Activated CD4-positive, alpha-beta T cell treated with anti-CD3 and anti-CD28 coated beads, Interleukin-2, amount 50 U/mL, for 48 hours (primary cell): ENCODE measurements at places on chromosomes 2 and 18.

DNA sequence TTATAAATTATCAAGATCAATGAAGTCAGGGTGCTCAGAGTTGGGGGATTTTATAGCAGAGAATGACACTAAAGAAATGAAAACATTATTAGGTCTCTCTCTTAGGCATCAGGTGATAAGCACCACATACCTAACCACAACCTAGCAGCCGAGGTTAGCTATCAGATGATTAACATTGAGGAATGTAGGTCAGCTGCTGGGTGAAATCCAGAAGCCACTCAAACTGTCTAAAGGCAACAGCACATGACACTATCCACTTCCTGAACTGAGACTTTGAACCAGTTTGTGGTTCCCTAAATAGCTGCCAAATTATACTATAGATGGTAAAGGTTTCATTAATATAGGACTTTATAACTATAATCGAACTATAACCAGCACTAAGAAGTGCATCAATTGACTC, 4.7 kb downstream of the EPG5 start:
- peak; percentile 25 for DNase-seq

GRCh38 chr2:240510513-240511210, 47.1 kb downstream of the ANKMY1 start:
- no peak for DNase-seq

- DNase-seq: peak; percentile 71
These were observed 35.1 kb upstream of the SLC14A1 start for GRCh38 chr18:45688833-45689232.

GRCh38 chr2:209463226-209463625, 39.4 kb downstream of the MAP2 start:
- DNase-seq: no peak

- no peak for DNase-seq
These were observed 5.0 kb upstream of the ALPK2 start for GRCh38 chr18:58633874-58634273.

- DNase-seq: no peak
These were observed 17.9 kb upstream of the NYAP2 start for GRCh38 chr2:225381609-225382008.

DNA sequence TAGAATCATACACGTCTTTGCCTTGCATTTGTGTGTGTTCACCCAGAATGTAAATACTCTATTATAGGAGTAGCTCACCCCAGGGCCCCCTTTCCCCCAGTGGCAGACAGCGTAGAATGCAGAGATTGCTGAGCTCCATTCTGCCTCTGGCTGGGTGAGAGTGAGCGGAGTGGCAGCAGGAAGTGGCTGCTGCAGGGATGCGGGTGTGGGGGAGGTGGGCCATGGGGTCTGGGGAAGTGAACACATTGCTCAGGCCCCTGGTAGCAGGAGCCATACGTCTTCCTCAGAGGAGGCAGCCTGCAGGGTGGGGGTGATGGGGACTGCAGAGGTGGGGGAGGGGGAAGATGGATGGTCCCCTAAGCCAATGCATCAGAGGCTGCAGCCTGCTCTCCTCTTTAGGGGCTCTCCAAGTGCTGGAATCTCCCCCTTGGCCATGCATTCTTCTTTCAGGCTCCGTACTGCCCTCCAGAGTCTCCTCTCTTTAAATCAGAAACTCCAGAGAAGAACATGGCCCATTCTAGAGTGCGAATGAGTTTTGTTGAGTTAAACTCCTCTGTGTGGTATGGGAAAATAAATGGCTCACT, 72.2 kb downstream of the CELF4 start:
- no peak for DNase-seq

- DNase-seq: no peak
These were observed 60.2 kb upstream of the TXNDC2 start for GRCh38 chr18:9825571-9826073.

DNA sequence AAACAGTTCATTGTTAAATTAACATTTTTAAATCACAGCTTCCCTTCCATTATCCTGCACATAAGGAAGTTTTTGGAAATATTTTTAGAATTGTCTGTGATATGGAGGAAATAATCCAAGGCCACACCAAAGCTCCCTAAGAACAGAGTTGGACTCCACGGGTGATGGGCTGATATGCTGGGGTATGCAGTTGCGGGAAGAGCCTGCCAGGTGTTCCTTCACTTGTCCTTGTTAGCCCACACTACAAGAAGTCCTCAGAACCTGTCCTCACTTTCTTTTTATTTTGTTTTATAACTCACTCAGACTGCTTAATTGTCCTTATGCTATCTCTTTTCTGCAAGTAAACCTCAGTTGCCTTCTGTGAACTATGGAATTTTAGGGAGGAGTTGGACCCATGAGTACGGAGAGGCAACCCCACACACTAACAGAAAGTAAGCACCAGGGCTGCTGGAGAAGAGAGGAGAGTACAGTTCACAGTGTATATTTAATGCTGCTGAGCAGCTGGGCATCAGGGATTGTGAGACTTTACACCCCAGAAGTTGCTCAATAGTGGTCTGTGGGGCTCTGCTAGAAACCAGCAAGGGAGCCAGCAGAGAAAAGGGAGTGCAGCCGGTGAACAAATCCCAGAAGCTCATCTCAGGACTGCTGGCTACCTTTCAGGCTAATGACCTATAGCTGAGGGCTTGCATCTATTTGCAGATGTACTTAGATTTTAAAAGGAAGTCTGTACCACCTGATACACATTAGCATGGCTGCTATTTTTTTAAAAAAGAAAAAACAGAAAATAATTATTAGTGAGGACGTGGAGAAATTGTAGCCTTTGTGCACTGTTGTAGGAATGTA, 280.1 kb upstream of the STON1 start:
- DNase-seq: no peak

DNA sequence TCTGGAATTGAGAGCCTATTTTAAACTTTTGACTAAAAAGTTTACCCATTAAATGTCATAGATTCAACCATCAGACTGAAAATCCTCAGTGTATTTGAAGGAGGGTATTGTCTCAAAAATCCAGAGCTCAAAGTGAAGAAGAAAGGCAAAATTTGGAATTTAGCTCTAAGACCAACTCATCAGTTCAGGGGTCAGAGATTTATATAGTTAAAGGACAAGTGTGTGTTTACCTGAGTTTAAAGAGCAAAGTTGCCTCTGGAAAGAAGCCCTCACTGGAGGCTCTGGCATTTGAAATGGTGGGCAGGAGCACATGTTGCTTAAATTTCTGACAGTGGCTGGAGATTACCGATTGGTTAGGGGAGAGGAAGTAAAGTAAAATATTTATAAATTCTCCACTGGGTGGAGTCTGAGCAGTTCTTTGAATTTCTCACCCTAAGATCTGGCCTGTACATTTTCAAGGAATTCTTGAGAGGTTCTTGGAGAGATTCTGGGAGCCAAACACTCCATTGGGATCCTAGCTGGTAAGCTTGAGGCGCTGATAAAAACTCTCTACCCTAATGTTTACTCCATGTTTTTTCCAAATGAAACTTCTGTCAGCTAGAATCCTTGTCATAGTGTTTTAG, at the start of gene KYNU:
Gene KYNU, plus strand, starts transcription at position 449 of the 623 bp plus-strand sequence. CDS start 7,704 bp downstream, outside the sequence.
- DNase-seq: no peak

DNA sequence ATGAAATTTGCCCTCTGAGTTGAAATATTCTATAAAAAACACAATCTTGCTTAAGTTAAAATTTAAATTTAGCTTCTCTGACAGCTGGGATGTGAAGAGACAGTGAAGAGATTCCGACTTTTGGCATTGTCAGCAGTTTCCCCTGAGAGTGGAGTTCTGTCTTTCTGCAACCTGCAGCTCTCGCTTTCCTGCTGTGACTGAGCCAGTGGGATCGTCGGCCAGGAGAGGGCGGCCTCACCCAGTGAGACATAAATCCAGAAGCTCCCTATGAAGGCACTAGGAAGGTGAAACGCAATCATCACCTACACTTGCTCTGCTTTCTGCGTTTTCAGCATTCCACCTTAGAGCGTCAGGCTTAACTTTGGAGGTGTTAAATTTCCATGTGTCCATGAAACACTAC, 75.4 kb upstream of the HNMT start:
- peak; percentile 7 for DNase-seq

DNA sequence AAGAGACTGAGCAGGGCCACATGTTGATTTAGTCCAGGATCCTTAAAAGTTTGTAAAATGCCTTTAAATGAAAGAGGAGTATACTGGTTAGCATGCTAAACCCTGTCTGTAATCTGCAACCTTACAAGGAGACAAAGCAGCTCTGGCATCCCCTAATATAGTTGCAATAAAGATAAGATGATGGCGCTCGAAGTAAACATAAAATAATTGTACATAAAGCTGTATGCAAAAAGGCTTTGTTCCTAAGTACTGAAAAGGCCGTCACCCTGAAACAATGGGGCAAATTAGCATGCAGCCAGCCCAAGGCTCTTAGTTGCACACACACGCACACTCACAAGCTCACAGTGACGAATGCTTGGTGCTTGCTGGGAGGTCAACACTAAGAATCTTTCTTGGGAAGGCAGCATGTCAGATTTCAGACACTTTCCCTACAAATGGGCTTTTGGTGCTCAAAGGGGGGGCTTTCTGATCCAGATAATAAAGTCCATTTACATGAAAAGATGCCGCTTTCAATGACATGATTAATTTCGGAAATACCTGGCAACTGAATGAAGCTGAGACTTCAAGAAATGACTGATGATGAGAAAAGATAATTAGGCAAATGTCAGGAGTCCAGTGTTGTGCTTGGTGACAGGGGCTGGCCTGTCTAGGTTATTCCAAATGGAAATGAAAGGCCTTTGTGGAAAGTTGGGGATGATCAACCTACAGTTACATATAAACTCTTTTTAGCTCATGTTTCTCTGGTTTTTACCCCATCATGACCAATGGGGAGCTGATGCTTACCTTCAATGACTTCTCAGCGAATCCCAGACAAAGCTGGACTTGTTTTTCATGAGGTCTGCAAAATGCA, 370.3 kb downstream of the MEIS1 start:
- no peak for DNase-seq

GRCh38 chr2:145015561-145015960, 495.6 kb upstream of the ZEB2 start:
- DNase-seq: no peak

DNA sequence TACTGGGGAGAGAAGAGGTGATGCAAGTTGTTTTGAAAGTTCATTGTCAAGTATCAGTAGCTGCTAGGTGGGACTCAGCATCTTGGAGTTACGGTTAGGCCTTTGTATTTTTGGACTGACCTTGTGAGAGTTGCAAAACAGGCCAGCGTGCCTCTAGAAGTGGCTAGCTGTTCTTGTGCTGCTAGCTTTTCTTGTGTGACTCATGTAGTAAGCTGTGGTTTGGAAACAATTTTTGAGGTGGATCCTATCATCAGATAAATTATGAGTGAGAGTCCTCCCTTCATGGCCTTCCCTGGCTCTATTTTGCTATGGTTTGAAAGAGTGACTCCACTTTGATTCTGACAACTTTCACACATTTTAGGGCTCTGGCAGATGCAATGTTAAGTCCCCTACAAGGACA, 409.2 kb upstream of the HS6ST1 start:
- DNase-seq: no peak

GRCh38 chr2:167450364-167450763, 562.1 kb downstream of the XIRP2 start:
- no peak for DNase-seq

DNA sequence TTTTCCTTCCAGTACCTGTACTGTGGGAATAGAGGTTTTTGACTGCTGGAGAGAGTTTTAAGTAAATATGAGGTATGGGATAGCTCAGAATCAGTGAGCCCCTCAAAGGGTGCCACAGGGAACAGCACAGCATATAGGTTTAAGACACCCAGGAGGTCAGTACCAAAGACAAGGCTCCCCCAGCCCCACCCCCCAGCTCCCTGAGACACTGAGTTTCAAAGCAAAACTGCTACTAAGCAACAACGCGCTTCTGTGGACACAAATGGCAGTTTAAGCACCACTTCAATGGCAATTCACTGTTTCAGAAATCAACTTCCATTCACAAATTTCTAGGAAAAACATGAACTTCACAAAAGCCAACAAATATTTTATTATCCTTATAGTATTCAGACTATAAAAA, 15.2 kb downstream of the E2F6 start:
- no peak for DNase-seq

GRCh38 chr2:63663013-63663864, 74.5 kb downstream of the MDH1 start:
- no peak for DNase-seq

DNA sequence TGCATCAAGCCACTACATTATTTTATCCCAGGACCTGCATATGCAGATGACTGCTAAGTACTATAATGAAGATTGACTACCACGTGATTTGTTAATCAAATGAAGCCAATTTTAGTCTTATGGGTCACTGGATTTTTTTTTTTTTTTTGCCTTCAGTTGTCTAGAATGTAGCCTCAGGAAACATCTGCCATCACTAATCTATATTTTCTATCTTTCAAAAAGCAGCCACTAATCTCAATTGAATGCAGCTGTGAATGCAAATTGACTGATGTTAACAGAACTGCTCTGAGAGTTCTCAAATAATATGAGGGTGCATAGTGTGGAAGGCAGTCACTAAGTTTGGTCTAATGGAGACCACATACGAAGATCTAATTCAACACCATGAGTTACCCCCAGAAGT, 106.3 kb downstream of the ABCA12 start:
- no peak for DNase-seq

DNA sequence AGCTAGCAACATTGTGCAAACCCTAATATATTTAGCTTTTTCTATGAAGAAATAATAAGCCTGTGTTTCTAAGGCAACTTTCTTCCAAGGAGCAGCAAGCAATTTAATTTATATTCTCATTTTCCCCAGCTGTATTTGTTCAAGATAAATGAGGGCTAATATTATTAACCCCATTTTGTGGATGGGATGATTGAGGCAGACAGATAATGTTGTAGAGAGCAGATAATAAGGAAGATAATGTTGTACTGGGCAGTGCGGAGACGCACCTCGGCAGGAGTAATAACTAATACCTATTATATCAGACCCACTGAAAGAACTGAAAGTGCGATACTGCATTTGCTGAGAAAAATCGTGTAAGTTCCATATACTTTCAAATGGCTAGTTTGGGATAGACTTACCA, 344.1 kb upstream of the FANCL start:
- DNase-seq: no peak

- DNase-seq: peak; percentile 7
These were observed 65.1 kb upstream of the TMEM17 start for GRCh38 chr2:62570861-62571698.

- no peak for DNase-seq
These were observed 47.5 kb downstream of the EPAS1 start for GRCh38 chr2:46344706-46345105.

- no peak for DNase-seq
These were observed 23.1 kb upstream of the FAHD2A start for GRCh38 chr2:95379371-95379831.

DNA sequence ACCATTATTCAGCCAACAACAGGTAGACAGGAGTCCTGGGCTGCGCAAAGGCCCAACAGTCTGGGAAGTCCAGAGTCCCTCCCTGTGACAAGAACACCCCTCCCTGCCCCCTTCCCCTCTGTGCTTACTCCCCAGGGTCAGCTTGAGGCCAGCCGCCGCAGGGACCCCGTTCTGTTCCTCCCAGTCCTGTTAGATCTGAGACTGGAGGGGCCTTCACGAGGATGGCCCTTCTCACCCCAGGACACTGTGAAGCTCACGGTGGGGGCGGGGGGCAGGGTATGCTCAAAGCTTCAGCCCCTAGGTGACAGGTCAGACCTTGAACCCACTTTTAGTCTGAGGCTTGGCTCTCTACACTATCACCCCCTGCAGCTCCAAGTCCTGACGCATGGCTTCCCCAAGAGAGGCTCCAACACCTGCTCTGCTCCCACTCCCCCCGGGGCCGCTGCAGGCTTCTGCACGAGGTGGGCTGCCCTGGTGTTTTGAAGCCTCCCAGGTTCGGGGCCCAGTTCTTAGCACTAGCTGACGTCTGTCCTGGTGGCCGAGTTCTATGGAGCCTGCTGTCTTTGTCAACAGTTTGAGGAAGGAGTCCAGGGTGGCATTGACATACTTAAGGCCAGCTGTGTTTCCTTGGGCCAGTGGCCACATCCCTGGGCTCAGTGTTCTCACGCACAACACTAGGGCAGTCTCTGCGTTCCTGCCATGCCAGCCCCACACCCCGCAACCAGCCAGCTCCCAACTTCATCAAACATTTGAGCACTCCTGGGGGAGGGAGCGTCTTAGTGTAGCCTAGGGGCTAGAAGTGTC, 37.2 kb upstream of the HPCAL1 start:
- DNase-seq: no peak
